ENCODE measurements at places on chromosomes 4 and X. TPM values are rescaled to one million over a fixed set of nuclear protein-coding genes. Genes with fewer than 3 reads are reported as not detected.

TMPRSS11B gene
- not detected for total RNA-seq

GPR50 gene
- total RNA-seq, result not detected

CXorf49 gene
- total RNA-seq, result not detected

RBMX2 gene
- total RNA-seq, result 8.0 TPM

ZNF185 gene
- total RNA-seq, result 2.0 TPM

DNA sequence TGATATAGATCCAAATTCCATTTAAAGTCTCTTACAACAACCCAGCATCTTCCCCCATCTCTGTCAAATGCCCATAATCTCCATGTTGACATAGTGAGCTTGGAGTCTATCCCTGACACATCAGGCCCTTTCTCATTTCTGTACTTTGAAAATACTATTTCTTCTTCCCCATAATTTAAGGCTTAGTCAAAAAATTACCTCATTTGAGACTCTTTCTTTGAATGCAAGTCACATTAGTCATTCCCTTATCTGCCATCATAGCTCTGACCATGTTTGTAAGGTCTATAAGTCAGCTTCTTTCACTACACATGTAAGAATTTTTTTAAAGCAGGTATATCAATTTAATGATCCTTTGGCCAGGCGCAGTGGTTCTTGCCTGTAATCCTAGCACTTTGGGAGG lies 99.9 kb downstream of the DDX60 start:
- DNase-seq, result no peak

- no peak for DNase-seq
These were observed 83.2 kb upstream of the IL1RAPL2 start for GRCh38 chrX:104482757-104483156.

DNA sequence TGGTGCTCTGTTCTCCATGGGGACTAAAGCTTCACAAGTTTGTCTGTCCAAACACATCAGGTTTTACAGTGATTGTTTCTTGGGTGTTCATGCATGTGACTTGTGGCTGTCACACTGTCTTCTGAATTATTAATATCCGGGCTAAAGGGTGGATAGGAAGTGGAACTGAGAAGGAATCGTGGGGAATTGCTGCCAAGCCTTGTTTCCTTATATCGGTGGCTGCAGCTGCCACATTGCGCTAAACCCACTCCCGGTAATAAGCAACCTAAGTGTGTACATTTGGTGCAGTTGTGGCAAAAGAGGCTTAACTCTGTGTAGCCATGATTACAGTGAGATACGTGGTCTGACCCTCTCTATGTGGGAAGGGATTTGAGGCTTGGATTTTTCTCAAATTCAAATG lies 30.7 kb downstream of the SEPTIN11 start:
- DNase-seq, result no peak

DNA sequence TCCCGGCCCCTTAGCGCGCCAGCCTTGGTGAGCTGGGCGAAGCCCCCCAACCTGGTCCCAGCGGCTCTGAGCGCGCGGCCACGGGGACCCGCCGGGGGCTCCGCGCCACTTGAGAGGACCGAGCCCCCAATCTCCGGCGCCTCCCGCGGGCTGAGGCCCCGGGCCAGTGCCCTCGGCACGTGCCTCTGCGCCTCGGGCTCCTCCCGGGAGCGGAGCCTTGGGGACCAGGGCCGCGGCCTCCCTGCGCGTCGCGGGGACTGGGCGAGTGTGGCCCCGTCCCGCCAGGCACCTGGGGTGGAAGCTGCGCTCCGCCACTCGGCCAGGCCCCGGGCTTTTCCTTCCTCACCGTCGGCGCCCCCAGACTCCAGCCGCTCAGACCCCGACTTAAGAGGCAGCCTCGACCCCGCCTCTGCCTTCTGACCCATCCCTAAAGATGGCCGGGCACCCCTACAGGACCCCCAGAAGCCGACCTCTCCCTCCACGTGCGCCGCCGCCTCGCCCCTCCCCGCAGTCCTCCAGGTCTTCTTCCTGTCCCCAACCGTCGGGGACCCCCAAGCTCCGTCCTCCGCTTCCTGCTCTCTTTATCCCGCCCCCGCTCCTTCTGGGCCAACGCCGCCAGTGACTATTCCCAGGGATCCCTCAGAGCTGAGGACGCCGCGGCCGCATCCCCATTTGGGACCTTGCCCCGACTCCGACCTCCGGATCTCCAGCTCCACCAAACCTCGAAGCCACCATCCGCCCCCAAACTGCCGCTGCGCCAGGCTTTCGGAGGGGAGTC lies 752 bp downstream of the ERAS start:
- no peak for DNase-seq

GRCh38 chrX:97938706-97939105 lies 1055.0 kb downstream of the RPA4 start:
- DNase-seq, result no peak

GRCh38 chrX:151370906-151371305 lies 26.1 kb upstream of the VMA21 start:
- no peak for DNase-seq

- DNase-seq, result no peak
These were observed 4.1 kb downstream of the ENPEP start for GRCh38 chr4:110480031-110480549.

DNA sequence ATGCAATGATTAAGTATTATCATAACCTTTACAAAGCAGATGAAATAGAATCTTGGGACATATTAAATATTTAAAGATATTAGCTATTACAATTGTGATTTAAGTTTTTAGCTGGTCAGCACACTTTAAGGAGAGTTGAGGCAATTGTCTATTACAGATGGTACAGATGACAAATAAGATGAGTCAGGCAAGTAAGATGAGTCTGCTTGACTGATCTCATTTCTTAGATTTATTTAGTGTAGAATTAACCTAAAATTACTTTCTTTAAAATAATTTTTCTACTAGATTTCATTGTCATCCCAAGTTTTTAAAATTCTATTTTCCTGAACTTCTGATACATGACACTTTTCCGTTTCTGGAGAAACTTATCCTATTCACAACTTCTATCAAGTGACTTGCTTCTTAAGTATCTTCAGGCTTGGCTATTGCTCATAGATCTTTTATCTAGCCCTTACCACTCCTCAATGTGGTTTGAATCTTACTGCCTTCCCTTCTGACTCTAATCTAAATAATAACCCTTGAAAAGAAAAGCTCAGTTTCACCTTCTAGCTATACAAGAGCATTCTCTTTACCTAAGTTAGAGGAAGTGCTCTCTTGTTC lies 32.9 kb downstream of the CXCL1 start:
- no peak for DNase-seq

GRCh38 chr4:95507147-95507546 lies 41.6 kb downstream of the UNC5C start:
- DNase-seq, result no peak

DNA sequence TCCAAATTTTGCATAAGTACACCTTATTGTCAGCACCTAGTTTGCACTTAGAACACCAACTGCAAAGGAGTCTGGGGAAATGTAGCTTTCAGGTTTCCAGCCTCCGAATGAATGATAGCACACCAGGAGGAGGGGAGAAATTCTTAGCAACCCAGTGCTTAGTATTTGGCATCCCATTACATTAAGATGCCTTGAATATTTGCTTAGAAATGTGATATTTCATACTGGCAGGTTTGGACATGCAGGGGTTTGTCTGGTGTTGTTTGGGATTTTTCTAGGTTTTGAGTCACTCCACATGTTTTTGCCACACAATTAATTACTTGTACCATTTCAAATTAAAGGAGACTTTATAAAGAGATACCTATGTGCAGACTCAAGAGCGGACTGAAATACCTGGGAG lies 60.3 kb upstream of the CAMK2D start:
- no peak for DNase-seq

DNA sequence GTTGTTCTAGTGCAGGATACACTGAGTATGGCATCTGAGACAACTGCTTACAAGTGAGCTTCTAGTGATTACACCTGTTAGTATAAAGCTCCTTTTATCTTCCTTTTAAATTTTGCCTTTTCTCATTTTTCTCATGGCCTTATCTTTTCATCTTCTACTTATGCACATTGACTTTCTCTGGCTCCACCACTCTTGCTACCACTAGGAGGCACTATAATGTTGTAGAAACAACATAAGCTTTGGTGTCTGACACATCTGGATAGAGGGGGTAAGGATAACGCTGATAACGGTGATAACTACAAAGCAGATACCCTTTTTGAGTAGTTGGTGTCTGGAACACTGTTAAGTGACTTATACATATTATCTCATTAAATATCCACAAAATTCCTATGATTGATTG lies 187.4 kb upstream of the TEX13C start:
- no peak for DNase-seq

DNA sequence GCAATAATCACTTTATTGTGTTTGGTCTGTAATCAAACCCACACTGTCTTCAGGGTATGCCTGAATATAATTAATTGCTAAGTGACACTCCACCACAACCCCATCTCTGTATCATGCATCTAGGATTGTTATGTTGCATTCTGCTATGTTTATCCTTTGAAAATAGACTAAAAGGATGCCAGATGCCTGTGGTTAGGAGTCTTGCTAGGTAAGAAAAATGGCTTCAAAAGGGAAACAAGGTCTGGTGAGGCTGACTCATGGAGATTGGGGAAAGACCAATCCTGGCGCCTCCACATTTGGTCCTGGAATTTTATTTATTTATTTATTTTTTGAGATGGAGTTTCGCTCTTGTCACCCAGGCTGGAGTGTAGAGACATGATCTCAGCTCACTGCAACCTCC lies 360.5 kb upstream of the SLC7A11 start:
- DNase-seq, result no peak

DNA sequence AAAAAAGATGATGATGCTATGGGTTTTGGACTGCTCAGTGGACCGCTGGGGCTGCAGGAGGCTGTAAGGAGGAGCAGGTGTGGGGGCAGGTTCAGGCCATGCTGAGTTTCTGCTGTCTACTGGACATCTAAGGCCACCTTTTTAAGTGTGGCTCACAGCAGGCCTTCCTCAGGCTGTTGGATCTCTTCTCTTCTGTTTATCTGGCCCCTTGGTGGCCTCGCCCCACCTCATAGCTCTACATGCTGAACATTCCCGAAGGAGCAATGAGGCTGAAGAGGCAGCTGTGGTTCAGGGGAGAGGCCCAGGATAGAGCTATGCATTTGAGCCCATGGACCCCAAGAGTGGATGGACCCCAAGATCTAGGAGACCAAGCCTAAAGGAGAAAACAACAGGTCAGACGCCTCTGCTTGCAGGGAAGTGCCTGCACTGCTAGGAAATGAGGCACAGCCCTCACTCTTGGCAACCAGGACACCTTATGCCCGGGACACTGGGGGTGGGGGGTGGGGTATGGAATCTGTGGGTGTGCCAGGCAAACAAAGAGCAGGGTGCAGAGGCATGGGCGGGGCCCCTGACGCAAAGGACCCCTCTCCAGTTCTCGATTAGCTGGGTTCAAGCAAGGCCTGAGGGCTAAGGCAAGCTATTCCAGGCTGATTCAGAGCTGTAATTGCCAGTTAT lies 168.9 kb downstream of the BCOR start:
- DNase-seq, result no peak

DNA sequence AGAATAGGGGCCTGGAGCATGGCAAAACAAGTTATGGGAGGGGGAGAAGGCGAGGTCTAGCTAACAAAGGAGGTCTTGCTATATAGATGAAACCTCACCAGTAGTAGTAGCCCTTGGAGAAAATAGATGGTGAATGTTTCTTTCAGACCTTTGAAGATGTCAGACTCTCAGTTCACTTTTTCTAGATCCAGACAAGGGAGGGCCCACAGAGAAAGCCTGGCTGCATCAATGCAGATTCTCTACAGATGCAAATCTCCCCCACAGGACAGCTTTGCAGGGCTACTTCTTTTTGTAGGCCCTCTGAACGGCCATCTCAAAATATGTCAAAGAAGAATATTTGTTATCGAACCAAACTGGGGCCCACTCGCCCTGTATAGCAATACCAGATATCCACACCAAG lies 159.7 kb downstream of the ANK2 start:
- no peak for DNase-seq

DNA sequence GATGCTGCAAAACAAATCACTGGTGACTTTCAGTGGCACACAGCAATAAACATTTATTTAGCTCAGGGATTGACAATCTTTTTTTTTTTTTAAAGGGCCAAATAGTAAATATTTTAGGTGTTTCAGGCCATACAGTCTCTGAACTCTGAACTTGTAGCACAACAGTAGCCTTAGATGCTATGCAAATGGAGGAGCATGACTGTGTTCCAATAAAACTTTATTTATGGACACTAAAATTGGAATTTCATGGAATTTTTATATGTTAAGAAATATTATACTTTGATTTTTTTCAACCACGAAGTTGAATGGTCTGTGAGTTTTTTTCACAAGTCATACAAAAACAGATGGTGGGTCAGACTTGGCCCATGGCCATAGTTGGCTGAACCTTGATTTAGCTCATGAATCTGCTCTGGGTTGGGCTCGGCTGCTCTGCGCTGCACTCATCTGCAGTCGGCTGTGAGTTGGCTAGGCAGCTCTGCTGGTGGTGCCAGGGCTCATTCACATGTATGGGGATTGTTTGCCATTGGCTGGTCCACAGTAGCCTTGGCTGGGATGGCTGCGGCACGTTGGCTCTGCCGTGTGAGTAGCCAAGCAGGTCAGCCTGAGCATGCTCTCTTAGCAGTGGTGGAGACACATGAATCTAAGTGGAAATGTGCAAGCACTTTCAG lies 231.7 kb upstream of the PGRMC2 start:
- no peak for DNase-seq

DNA sequence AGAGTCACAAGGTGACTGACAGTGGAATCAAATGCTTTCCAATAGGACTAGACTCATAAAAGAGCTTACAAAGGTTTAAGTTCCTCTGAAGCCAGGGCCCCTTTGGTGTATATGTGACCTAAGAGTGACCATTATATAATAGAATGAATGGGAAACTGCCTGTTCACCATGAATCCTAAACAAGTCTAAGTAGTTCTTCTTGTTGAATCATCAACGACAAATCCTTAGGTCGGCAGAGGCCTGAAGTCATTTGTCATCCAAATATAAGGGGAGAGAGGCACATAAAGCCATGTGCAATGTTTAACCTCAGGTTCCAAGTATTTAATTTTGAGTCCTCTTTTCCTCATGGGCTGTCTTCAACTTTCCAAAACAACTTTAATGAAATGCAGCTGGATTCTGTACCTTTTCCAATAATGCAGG lies 122.4 kb downstream of the RASL11B start:
- DNase-seq, result no peak

DNA sequence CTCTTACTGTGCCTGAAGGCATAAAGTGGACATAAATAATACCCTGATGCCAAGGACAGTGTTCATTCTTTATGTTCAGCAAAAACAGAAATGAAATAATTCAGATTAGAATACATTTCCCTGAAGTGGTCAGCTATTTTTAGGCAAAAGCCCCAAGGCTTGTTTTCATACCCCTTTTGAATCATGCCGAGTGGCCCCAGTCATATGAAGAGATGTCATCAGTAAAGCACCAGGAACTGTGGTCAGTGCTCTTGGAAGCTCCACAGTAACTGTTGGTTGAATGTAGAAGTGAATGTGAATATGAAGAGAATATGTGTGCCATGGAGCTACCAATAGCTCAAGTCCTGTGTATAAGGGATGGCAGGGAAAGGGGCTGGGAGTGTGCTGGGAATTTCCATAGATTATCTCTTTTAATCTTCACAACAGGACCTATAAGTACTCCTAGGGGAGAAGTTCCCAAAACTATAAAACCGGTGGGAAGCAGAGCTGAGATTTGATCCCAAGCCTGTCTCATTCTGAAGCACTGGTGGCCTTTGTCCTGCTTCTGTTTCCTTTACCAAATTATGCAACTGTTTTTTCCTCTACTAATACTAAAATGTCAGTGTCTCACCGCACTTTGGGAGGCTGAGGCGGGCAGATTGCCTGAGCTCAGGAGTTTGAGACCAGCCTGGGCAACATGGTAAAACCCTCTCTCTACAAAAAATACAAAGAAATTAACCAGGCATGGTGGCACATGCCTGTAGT lies 52.6 kb downstream of the FNIP2 start:
- no peak for DNase-seq

- DNase-seq, result no peak
These were observed 230.9 kb downstream of the C4orf33 start for GRCh38 chr4:129326571-129327460.

GRCh38 chrX:70479922-70480659 lies 35.5 kb downstream of the DLG3 start:
- no peak for DNase-seq

All from right atrium auricular region (tissue), 2 donors.